ENCODE measurements at places on chromosomes 12 and 14.

GRCh38 chr12:117147639-117148038, 42.6 kb downstream of the FBXO21 start:
- peak overlapping the region; percentile 0 for H3K27ac ChIP-seq
- H3K4me1 ChIP-seq: no peaks in the 10 kb centered on the region
- H3K4me3 ChIP-seq: no peak overlapping the region

DNA sequence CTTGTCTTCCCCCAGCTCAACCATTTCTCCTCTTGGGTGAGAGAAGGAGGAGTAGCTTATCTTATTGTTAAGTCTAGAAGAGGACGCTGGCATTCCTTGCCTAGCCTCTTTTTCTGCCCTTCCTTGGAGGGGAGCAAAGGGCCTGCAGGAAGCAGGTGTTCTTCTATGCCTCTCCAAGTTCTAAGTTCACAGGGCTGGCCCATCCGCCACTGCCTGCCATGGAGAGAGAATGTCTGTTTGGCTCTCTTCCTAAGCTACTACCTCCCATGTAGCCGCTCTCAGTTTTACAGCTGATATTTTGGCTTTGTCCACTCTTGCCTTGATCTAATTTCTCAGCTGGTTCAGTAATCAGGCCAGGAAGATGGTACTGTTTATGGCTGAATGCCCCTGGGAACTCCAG, 201.2 kb downstream of the NTF3 start:
- H3K27me3 ChIP-seq: no peaks in the 10 kb centered on the region
- H3K27ac ChIP-seq: no peak overlapping the region
- no peaks in the 10 kb centered on the region for H3K4me1 ChIP-seq
- no peak for DNase-seq
- no peaks in the 10 kb centered on the region for H3K36me3 ChIP-seq

DNA sequence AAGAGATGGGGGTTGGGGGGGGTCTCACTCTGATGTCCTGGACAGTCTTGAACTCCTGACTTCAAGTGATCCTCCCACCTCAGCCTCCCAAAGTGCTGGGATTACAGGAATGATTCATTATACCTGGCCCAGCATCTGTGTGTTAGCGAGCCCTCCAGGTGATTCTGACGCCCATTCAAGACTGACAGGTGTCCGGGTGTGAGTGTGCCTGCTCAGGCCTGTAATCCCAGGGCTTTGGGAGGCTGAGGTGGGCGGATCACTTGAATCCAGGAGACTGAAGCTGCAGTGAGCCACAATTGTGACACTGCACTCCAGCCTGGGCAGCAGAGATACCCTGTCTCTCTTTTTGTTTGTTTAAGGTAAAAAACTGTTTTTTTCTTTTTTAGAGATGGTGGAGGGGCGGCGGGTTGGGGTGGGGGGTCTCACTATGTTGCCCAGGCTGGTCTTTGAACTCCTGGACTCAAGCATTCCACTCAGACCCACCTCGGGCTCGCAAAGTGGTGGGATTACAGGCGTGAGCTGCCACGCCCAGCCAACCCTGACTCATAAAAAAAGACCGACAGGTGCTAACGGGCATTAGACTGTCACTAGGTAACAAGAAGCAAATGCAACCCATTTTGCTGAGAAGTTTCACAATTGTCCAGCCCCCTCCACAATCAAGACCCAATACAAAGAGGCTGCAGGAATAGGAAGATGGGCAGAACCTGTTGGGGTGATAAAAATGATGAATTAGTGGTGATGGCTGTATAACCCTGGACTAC, 4.7 kb downstream of the VSIG10 start:
- peaks cover 9% of the 10 kb centered on the region for H3K4me1 ChIP-seq
- no peak overlapping the region for H3K4me3 ChIP-seq
- no peak overlapping the region for H3K27ac ChIP-seq
- H3K36me3 ChIP-seq: peaks cover 5% of the 10 kb centered on the region

DNA sequence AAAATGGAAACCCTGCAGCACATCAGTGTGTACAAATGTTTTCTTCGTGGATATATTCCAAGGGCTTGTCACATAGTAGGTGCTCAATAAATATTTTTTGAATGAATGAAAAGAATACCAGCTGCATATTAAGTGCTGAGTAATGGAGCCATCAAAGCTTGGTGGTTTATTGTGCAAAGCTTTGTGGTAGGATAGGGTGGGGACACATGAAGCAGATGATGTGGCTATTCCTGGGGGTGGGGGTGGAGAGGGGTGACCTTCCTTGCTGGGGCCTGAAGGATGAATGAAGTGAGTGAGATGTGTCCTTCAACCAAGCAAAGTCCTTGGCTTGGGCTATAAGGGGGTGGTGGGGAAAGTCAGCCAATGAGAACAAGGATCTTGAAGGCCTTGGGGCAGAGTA, 4.3 kb upstream of the KRT81 start:
- no peaks in the 10 kb centered on the region for H3K4me1 ChIP-seq
- no peak for DNase-seq
- peaks cover 20% of the 10 kb centered on the region for H3K27me3 ChIP-seq
- no peaks in the 10 kb centered on the region for H3K36me3 ChIP-seq

DNA sequence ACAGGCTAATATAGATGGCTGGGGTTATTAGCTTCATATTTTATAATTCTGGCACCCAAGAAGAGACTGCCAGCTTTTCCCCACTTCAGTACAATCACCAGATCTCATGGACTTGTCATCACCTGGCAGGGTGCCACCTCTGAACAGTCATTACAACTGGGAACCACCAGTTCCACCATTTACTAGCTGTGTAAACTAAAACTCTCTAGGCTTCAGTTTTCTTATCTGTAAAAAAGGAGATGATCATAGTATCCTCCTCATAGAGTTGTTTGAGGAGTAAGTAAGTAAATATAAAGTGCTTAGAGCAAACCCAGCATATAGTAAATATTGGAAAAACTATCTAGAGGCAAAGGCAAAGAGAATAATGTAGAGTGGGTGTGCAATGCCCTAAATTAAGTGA, 19.3 kb downstream of the CPNE8 start:
- H3K27ac ChIP-seq: no peak overlapping the region
- no peak for DNase-seq
- H3K4me1 ChIP-seq: peaks cover 19% of the 10 kb centered on the region
- no peak overlapping the region for H3K4me3 ChIP-seq
- no peaks in the 10 kb centered on the region for H3K36me3 ChIP-seq

Measured in lower lobe of right lung (tissue), 2 donors.